ENCODE measurements at places on chromosomes 11 and 22. TPM values are rescaled to one million over a fixed set of nuclear protein-coding genes. Genes with fewer than 3 reads are reported as not detected.

Gene OR2D2
- not detected for total RNA-seq

Gene PDGFD
- total RNA-seq = 9.5 TPM

Gene APOL5
- 0.82 TPM for total RNA-seq

Gene PES1
- total RNA-seq = 34.2 TPM

Gene GSTT2
- total RNA-seq = not detected

Gene NCF4
- total RNA-seq = 5.7 TPM

Gene OR10G4
- not detected for total RNA-seq

Gene DNAJB13
- not detected for total RNA-seq

Gene IGLL1
- 1.5 TPM for total RNA-seq

GRCh38 chr11:132234878-132235277 lies 864.5 kb downstream of the NTM start:
- no peak for DNase-seq

GRCh38 chr11:66617155-66617834 lies 865 bp downstream of the RBM14 start:
- DNase-seq = no peak

DNA sequence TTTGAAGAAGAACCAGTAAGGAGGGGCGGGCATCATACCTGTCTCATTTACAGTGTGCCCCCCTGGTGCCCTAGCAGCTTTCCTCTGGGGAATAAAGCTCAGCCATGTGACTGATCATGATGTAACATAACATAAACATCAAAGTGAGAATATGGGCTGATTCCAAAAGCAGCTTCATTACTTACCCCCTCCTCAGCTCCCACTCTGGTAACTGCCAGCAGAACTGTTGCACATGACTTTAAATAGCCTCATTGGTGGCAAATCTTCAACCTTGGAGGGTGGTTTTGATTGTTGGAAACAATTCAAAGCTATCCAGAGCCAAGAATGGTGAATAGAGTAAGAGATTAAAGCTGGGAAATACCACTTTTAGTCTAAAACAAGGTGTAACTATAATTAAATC lies 384.6 kb downstream of the BUD13 start:
- no peak for DNase-seq

- no peak for DNase-seq
Observed at GRCh38 chr22:46090631-46091201, 59.6 kb upstream of the PPARA start.

- DNase-seq = peak; percentile 43
Observed at GRCh38 chr11:44899959-44900358, 50.7 kb downstream of the TP53I11 start.

- peak; percentile 37 for DNase-seq
Observed at GRCh38 chr11:9617940-9618339, 44.5 kb downstream of the WEE1 start.

DNA sequence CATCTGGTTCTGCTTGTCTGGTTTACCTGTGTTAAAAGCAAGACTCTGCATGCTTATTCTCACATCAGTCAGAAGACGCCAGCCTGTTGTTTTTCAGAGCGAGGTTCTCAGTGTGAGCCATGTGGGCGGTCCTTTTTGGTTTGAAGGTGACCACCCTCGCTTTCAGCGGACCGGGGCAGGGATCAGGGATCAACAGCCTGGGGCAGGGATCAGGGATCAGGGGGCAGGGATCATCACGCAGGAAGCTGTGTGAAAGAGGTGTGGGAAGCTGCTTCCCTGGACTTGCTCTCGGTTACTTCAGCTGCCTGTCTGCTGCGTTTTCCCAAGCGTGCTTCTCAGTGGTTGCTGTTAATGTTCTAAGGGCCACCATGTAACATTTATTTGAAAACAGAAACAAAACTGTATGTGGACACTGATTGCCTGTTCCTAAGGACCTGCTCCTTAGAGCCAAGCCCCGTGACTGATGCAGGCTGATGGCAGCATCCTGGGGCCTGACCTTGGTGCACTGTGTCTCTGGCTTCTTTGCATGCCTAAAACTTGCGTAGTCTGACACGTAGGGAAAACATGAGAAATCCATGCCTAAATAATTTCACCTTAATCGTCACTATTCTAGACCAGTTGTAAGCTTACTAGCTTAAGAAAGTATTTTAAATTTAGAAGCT lies 146.9 kb downstream of the ATXN10 start:
- no peak for DNase-seq

GRCh38 chr11:106765469-106766258 lies 252.6 kb downstream of the GUCY1A2 start:
- DNase-seq = no peak

- no peak for DNase-seq
Observed at GRCh38 chr22:39595622-39596172, 25.1 kb downstream of the CACNA1I start.

GRCh38 chr22:37982938-37983859 lies 1.2 kb downstream of the SOX10 start:
- no peak for DNase-seq

Data from tongue (tissue), 3 donors.